ENCODE measurements at places on chromosomes 2 and 18. TPM values are rescaled to one million over a fixed set of nuclear protein-coding genes. Genes with fewer than 3 reads are reported as not detected.

Gene TNFRSF11A
- total RNA-seq: 1.7 TPM

Gene TUBB6
- 0.61 TPM for total RNA-seq

DNA sequence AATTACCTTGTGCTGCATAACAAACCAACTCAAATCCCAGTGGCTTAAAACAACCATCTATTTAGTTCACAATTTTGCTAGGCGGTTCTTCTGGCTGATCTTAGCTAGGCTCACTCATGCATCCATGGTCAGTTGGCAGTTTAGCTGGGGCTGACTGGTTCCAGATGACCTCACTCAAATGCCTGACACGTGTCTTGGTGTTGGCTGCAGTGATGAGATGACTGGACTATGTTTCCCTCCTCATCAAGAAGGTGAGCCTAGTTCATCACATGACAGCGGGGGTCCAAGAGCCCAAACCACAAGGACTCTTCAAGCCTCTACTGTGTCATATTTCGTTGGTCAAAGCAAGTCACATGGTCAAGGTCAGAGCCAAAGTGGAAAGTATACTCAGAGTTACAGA lies 42.7 kb upstream of the ACTR3 start:
- DNase-seq: no peak

DNA sequence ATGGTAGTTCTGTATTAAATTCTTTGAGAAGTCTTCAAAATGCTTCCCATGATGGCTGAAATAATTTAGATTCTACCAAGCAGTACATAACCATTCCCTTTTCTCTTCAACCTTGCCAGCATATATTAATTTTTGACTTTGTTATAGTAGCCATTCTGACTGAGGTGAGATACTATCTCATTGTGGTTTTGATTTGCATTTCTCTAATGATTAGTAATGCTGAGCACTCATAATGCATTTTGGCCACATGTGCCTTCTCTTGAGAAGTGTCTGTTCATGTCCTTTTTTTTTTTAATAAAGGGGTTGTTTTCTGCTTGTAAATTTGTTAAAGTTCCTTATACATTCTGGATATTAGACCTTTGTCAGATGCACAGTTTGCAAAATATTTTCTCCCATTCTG lies 173.9 kb downstream of the CALCRL start:
- no peak for DNase-seq

DNA sequence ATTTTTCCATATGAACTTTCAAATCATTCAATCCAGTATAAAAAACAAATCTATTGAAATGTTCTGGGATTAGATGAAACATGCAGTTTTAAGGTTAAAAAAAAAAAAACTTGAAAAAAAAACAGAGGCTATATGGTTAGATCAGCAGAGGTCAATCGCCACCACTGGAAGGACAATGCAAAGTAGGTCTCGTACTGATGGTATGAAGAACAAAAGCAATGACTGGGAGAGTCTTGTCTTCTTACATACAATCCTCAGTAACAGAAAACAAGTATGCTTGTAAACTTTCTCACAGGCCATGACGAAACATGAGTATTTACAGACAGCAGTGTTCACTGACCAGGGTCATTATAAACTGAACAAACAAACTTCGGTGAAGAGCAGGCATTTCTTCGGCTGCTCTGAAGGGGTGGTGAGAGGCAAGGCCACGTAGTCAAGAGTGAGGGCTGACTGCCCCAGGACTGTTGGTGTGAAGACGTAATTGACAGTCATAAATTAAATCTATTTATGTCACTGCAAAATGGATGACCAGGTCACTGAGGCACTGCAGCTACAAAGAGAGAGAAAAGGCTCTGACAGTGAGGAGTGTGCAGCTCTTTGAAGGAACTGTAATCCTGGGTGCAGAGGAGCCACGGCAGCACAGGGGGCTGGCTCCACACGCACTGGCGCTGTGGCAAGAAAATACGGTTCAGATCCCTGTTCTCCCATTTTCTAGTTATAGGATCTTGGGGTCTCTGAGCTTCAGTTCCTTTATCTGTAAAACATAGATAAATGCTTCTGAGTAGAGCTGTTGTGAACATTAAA lies 60.0 kb downstream of the NXPH2 start:
- no peak for DNase-seq

GRCh38 chr2:234826681-234827080 lies 125.1 kb upstream of the SH3BP4 start:
- DNase-seq: no peak

DNA sequence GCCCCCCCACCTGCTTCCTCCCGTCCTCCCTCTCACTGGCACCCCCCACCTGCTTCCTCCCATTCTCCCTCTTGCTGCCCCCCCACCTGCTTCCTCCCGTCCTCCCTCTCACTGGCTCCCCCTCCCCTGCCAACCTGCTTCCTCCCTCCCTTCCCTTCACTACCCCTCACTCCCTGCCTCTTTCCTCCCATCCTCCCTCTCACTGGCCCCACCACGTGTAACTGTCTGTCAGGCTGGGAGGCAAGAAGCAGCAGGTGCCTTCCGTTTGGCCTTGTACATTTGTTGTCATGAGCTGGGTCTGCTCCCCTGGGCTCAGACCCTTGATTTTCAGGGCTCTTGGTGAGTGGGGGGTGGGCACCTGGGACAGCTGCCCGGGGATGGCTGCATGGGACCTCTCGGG lies 19.1 kb downstream of the RTP5 start:
- no peak for DNase-seq

Data from T-cell (primary cell).